ENCODE measurements at places on chromosomes 1 and 21.

DNA sequence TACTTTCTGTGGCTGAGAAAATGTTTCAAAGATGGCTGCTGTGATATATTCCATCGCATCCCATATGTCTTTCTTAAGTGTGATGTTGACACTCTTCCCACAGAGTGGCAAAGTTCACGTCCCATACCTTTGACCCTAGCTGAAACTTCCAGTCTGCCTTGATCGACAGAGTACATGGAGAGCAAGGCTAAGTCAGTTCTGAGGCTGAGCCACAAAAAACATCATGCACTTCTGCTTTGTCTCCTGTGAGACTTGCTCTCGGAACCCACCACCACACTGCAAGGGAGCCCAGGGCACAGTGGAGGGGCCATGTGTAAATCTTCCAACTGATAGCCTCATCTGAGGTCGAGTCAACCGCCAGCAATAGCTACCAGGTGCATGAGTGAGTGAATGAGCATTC, 431.9 kb upstream of the RUNX1 start:
- DNase-seq = no peak

- no peak for DNase-seq
Observed at GRCh38 chr1:162916407-162916806, 55.4 kb upstream of the CCDC190 start.

DNA sequence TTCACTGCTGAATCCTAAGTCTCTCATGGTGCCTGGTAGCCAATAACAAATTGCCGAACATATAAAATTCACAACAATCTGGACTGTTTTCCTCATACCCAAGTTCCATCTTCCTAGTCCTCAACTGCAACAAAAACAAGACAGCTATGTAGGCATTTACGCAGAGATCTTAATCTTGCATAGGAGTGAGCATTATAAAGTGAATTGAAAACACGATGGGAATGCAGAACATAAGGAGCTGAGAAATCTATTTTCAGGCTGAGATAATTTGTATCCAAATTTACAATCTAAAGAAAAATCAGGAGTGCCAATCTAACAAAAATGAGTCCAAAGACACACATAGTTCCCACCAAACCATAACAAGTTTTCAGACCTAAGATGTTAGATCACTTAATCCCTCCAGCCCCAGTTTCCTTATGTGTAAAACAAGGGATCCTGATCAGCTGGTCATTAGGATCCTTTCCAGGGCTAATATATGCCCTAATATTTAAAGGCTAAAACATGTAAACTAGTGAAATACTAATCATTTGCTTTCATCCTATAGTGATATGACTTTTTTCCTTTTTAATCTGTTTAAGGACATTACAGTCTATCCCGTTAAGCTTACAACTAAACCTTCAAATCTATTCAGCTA, 1.9 kb downstream of the SLC16A1 start:
- no peak for DNase-seq

GRCh38 chr21:37615962-37616361, 249.4 kb downstream of the DYRK1A start:
- no peak for DNase-seq

DNA sequence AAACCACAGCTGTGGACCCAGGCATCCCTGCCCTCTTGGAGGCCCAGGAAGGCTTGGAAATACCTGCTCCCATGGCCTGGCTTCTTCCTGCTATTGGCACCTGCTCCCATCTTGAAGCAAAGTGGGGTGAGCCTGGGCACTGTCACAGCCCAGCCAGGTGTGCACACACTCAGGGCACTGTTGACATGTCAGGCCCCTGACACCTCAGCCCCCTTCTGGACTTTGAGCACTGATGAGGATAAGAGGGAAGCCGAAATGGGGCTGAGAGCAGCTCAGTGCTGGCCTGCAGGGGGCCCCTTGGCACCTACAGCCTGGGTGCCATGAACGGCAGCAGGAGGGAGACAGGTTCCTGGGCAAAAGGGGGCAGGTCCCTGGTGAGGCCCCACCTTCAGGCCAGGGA, 55.9 kb downstream of the DAB1 start:
- DNase-seq = no peak

- DNase-seq = no peak
Observed at GRCh38 chr1:53594391-53595180, 135.4 kb downstream of the DMRTB1 start.

DNA sequence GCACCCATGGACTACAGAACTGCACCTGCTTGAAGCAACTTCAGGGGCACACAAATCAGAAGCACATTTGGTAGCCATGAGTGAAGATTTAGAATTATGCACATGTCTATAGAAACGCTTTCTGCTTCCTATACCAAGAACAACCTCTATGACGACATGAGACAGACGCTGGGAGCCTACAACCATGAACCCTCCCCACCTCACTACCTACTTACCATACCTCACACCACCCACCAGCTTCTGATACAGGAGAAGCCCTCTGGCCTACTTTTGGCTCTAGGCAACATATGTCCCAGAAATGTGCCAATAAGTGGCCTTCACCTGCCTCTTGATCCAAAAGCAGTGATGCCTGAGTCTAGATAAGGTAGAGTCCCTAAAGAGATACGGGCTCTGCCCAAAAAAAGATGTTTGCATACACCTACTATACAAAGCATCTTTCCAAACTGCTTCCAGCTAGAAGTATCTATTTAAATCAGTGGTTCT, 58.5 kb downstream of the SLC45A1 start:
- DNase-seq = no peak

- DNase-seq = no peak
Observed at GRCh38 chr1:39979654-39980053, 24.7 kb downstream of the MFSD2A start.

DNA sequence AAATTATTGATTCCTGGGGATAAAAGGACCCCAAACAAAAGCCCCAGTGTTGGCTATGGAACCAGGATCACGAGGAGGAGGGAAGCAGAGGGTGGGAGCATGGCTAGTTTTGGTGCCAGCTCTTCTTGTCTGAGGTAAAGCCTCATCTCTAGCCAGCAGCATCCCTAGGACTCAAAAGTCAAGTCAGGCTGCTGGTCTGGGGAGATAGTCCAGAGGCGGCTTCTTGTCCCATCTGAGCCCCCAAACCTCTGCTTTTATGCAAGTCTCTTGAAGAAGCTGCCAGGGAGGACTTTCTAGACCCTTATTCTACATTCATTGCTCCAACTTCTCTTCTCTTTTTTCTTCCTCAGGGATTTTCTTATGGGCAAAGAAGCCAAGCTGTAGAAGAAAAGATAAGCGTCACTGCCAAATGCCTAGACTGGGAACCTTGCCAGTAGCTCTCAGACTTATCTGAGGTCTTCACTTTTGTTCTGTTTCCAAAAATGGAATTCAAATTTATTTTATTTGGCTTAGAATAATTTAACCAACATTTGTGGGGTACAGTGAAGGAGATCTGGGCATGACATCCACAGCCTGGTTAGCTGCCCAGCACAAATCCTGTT, 6.9 kb upstream of the ANKRD35 start:
- DNase-seq = no peak

Measured in stimulated activated CD4-positive, alpha-beta T cell treated with anti-CD3 and anti-CD28 coated beads, Interleukin-2, amount 100 ng/mL, for 24 hours (primary cell).